Activated T-cell treated with anti-CD3 and anti-CD28 coated beads, Interleukin-2, amount 50 U/mL, for 4 hours (primary cell): ENCODE measurements at places on chromosomes 5 and 9. TPM values are rescaled to one million over a fixed set of nuclear protein-coding genes. Genes with fewer than 3 reads are reported as not detected.

The BBLN gene
- total RNA-seq = 72.7 TPM

The GAS1 gene
- 0.61 TPM for total RNA-seq

The WNT8A gene
- not detected for total RNA-seq

The ARL10 gene
- total RNA-seq = 7.0 TPM

The IL4 gene
- 18.5 TPM for total RNA-seq

The TOR2A gene
- total RNA-seq = 20.1 TPM

The TEK gene
- total RNA-seq = 0.05 TPM

The LAMC3 gene
- 0.05 TPM for total RNA-seq

The NR2F1 gene
- 0.21 TPM for total RNA-seq

The AHRR gene
- 22.2 TPM for total RNA-seq

The FRMPD1 gene
- not detected for total RNA-seq

The RNF20 gene
- total RNA-seq = 37.1 TPM

The STK10 gene
- total RNA-seq = 72.6 TPM

The SMARCA2 gene
- 65.4 TPM for total RNA-seq

The PIP5K1B gene
- 1.6 TPM for total RNA-seq

The ZNF169 gene
- total RNA-seq = 3.6 TPM

The SARDH gene
- total RNA-seq = 5.5 TPM
